ENCODE measurements at places on chromosomes 7 and 10.
A peak's percentile ranks its signal among the peaks of the same experiment; 100 is the strongest.

DNA sequence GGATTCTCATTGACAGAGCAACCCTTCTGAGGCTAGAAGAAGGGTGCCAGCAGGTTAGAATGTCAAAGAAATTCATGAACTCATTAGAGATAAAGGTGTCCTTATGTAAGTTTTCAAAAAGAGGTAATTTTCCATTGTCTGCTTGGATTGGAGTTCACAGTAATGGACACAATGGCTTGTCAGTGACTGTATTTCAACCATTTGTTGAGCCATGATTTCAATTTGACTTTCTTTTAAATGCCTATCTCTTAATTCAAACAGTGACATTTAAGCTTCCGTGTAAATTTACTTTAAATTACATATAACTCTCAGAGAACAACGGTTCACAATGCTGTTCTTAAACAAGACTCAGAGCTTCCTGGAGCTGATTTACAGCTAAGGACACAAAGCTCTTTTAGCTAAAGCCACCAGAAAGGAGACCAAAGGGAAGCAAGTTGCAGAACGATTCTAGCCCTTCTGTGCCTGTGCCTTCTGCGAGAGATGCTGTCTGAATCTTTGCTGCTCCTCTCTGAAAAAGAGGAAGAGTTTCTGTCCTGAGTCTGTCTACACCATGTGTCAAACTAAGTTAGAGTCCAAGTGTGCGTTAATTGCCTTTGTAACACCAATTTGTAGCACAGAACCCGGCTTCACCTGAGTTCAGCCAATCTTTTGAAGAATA lies 42.2 kb upstream of the PFKP start:
- H3K36me3 ChIP-seq, result no peaks in the 10 kb centered on the region
- no peak for DNase-seq
- no peak overlapping the region for H3K27ac ChIP-seq
- no peak overlapping the region for H3K4me3 ChIP-seq

GRCh38 chr10:31749981-31750840 lies 178.4 kb downstream of the ARHGAP12 start:
- no peaks in the 10 kb centered on the region for H3K27me3 ChIP-seq
- peaks cover 6% of the 10 kb centered on the region for H3K4me1 ChIP-seq
- peak overlapping the region; percentile 24 for H3K27ac ChIP-seq
- H3K4me3 ChIP-seq, result no peak overlapping the region

DNA sequence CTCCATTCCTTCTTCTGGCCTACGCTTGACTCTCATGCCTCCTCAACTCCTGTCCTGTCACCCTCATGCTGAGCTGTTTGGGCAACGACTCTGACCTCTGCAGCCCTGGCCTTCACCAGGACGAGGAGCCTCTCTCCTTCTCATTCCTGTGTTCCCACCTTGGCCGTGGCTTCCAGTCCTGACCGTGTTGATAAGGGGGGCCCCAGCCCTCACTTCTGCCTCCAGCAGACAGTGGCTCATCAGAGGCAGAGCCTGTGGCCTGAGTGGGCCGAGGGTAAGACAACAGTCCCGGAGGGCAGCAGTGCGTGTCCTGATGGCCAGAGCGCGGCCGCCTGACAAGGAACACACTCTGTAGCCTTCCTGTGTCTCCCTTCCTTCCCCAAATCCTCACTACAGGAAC lies 61.7 kb upstream of the UBE3C start:
- H3K27me3 ChIP-seq, result peaks cover 6% of the 10 kb centered on the region
- H3K27ac ChIP-seq, result no peak overlapping the region
- no peaks in the 10 kb centered on the region for H3K4me1 ChIP-seq
- DNase-seq, result no peak
- H3K36me3 ChIP-seq, result no peaks in the 10 kb centered on the region
- H3K4me3 ChIP-seq, result no peak overlapping the region

GRCh38 chr7:151185762-151186639 lies 1.0 kb downstream of the ASB10 start:
- DNase-seq, result no peak
- no peaks in the 10 kb centered on the region for H3K36me3 ChIP-seq
- H3K27me3 ChIP-seq, result no peaks in the 10 kb centered on the region
- H3K4me1 ChIP-seq, result no peaks in the 10 kb centered on the region

DNA sequence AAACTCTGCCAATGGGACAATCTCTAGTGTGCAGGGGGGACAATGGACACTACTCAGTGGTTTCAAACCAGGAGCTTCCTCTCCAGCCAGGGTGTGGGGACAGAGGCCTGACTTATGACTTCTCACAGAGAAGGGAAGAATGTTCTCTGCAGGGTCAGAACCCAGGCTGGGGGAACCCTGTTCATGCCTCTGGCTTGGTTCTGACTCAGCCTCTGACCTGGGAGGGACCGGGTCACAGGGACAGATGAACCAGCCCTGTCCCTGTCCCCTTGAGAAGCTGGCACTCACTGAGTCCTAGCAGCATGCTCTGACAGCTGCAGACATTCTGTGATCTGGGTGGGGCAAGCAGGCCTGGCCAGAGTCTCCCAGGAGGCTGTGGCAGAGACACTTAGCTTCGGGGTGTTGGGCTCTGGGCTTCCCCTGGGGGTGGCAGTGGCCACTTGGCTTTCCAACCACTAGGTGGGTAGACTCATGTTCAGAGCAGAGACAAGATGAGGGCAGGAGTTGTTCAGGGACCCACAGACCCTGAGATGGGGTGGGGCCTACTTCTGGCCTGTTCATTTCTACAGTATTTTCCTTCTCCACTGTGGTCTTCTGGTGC lies 13.6 kb downstream of the TSPAN15 start:
- peak overlapping the region; percentile 41 for H3K27ac ChIP-seq
- H3K27me3 ChIP-seq, result no peaks in the 10 kb centered on the region
- DNase-seq, result no peak
- H3K4me3 ChIP-seq, result no peak overlapping the region
- no peaks in the 10 kb centered on the region for H3K36me3 ChIP-seq

- H3K4me1 ChIP-seq, result no peaks in the 10 kb centered on the region
- no peak overlapping the region for H3K4me3 ChIP-seq
- no peak for DNase-seq
- H3K27me3 ChIP-seq, result no peaks in the 10 kb centered on the region
- no peaks in the 10 kb centered on the region for H3K36me3 ChIP-seq
- H3K27ac ChIP-seq, result no peak overlapping the region
Measured at GRCh38 chr10:75852851-75853484, 421.5 kb downstream of the LRMDA start.

GRCh38 chr10:69728335-69728870 lies 73.3 kb upstream of the COL13A1 start:
- H3K27me3 ChIP-seq, result no peaks in the 10 kb centered on the region
- no peak overlapping the region for H3K4me3 ChIP-seq
- H3K27ac ChIP-seq, result no peak overlapping the region
- DNase-seq, result no peak
- no peaks in the 10 kb centered on the region for H3K36me3 ChIP-seq

DNA sequence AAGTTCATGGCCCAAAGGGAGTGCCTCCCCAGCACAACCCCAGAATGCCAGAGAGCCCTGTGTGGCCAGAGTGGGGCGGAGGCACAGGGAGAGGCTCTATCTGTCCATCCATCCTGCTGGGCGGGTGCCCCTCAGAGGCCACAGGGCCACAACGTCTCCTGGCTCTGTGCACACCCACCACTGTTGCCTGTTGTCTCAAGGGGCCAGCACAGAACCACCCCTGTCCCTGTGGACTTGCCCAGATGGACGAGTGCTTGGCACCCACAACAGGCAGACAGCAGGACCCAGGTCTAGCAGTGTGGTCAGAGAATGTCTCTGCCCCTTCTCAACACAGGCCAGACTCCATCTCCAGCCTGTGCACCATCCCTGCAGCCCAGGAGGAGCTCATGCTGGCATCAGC lies 92.8 kb downstream of the PAXIP1 start:
- no peak overlapping the region for H3K27ac ChIP-seq
- no peaks in the 10 kb centered on the region for H3K36me3 ChIP-seq
- H3K4me1 ChIP-seq, result no peaks in the 10 kb centered on the region
- no peak for DNase-seq
- no peaks in the 10 kb centered on the region for H3K27me3 ChIP-seq

DNA sequence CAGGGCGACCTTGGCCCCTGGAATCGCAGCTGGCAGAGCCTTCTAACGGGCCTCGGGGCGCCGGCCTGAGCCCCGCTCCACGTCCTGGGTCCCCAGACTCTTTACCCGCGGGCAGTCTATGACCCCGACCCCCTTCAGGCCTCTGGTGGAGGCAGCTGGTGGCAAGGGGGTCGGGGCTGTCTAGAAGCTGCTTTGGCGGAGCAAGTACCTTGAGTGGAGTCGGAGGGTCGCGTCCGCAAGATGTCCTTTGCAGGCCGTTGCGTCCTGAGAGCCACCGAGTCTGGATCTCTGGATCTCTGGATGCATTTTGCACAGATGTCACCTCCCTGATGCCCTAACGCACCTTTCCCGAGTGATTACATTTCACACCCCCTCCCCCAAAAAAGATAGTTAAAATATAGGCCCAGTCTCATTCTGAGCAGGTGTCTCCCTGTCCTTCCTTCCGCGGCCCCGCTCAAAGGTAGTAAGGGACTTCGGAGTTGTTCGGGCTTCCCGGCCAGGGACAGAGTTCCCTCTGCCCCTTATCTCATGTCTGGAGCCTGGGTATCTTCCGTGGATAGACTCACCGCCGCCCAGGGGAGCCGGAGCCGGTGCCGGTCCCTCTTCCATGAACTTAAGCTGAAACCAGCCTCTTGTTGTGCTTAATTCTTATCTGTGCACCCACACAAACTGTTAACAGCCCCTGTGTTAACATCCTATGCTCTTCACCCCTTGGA lies 457 bp downstream of the ACADSB start:
- DNase-seq, result peak; percentile 10
- H3K27ac ChIP-seq, result peak overlapping the region; percentile 91
- no peaks in the 10 kb centered on the region for H3K4me1 ChIP-seq
- H3K4me3 ChIP-seq, result peak overlapping the region; percentile 96

GRCh38 chr10:123769647-123770046 lies 103.5 kb downstream of the GPR26 start:
- no peak for DNase-seq
- peaks cover 5% of the 10 kb centered on the region for H3K27me3 ChIP-seq
- H3K4me3 ChIP-seq, result no peak overlapping the region
- H3K4me1 ChIP-seq, result no peaks in the 10 kb centered on the region
- H3K27ac ChIP-seq, result no peak overlapping the region

DNA sequence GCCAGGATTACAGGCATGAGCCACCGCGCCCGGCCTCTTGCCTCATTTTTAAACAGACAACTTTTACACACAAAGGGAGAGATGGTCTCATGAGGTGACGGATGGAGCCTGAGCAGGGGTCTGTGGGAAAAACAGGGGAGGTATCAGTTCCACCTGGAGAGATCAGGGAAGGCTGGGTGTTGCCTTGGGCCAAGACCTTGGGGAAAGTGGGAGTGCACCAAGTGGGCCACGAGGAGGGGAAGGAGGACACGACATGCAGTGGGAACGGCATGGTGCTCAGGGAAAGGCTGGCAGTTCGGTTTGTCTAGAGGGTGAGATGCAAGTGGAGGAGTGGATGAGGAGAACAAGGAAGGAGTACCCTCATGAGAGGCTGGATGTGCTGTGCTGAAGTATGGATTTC lies 8.9 kb upstream of the ZNF777 start:
- no peak for DNase-seq
- H3K27ac ChIP-seq, result no peak overlapping the region
- no peaks in the 10 kb centered on the region for H3K4me1 ChIP-seq
- H3K27me3 ChIP-seq, result no peaks in the 10 kb centered on the region
- peaks cover under 1% of the 10 kb centered on the region for H3K36me3 ChIP-seq

- H3K27ac ChIP-seq, result no peak overlapping the region
- H3K36me3 ChIP-seq, result no peaks in the 10 kb centered on the region
- H3K4me1 ChIP-seq, result no peaks in the 10 kb centered on the region
- no peak overlapping the region for H3K4me3 ChIP-seq
- DNase-seq, result peak; percentile 40
Measured at GRCh38 chr7:158001621-158002320, 585.9 kb downstream of the PTPRN2 start.

GRCh38 chr10:102537948-102538347 lies 34.2 kb downstream of the SUFU start:
- H3K36me3 ChIP-seq, result no peaks in the 10 kb centered on the region
- H3K27me3 ChIP-seq, result no peaks in the 10 kb centered on the region
- no peaks in the 10 kb centered on the region for H3K4me1 ChIP-seq
- DNase-seq, result no peak
- H3K27ac ChIP-seq, result no peak overlapping the region

DNA sequence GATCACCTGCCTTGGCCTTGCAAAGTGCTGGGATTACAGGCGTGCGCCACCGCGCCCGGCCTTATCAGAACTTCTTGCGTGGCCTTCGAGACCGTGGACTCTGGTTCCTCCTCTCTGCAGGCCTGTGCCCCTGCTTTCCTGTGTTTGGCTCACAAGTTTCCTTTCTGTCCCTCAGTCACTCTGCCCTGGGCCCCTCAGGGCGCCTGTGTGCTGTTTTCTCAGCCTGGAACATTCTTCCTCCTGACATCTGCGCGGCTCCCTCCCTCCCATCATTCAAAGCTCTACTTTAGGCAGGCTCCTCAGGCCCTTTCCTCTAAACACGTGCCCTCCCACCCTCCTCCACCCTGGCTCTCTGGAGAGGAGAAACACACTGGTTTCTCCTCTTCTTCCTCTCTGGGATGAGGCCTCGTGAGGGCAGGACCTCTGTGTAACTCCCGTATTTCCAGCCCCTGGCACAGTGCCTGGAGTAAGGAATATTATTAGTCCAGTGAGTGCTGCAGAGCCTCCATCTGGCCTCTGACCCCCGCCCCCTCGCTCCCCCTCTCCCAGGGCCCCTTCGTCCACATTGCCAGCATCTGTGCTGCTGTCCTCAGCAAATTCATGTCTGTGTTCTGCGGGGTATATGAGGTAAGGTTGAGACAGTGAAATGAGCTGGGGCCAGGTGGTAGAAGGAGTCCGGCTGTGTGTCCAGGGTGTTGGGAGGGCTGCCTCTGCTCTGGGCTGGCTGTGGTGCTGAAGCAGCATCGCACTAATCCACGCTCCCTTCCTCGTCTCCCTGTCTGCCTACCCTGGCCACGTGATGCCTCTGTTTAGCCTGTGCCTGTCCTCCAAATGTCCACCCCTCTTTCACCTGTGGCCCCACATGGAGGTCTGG lies 7.1 kb downstream of the CLCN1 start:
- no peak overlapping the region for H3K27ac ChIP-seq
- no peaks in the 10 kb centered on the region for H3K27me3 ChIP-seq
- no peaks in the 10 kb centered on the region for H3K4me1 ChIP-seq
- H3K36me3 ChIP-seq, result no peaks in the 10 kb centered on the region
- no peak overlapping the region for H3K4me3 ChIP-seq

GRCh38 chr10:99534939-99535763 lies 2.4 kb downstream of the NKX2-3 start:
- H3K36me3 ChIP-seq, result no peaks in the 10 kb centered on the region
- DNase-seq, result no peak
- H3K27me3 ChIP-seq, result peaks cover 91% of the 10 kb centered on the region
- H3K4me3 ChIP-seq, result no peak overlapping the region
- H3K4me1 ChIP-seq, result peaks cover 10% of the 10 kb centered on the region

DNA sequence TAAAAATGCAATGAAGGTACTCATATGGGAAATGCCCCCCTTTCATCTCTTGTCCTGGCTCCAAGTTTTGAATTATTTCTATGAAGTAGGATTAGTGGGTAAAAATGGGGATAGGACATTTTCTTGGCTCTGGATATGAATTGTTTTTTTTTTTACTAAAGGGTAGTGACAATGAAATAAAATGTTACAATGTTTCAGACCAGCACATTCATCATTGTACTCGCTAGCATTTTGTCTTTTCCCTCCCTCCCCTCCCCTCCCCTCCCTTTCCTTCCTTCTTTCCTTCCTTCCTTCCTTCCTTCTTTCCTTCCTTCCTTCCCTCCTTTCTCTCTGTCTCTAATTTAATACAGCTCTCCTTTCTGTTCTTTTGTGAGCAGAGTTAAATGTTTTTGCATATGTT lies 64.4 kb downstream of the CDK1 start:
- no peak for DNase-seq
- no peaks in the 10 kb centered on the region for H3K27me3 ChIP-seq
- no peaks in the 10 kb centered on the region for H3K36me3 ChIP-seq
